ENCODE measurements at places on chromosomes 4 and X.

DNA sequence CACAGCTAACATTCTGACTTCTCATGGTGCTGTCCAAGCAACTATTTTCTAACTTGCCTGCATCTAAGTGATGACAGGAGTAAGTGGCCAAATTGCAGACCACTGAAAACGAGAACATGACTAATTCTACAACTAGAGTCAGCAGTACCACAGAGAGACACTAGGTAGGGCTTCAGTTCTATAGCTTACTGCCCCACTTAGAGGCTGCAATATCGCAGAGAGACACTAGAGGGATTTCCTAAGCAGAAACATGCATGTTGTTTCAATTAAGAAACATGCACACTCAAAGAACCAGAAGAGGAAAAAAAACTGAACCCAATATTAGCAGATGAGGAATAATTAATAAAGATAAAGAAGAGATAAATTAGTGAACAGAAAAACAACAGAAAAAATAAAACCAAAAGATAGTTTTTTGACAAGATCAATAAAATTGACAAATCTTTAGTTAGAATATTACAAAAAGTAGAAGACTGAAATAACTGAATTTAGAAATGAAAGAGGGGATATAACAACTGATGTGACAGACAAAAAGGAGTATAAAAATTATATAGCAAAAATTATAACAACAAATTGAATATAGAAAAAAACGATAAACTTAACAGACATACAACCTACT, 100.8 kb downstream of the SPIN4 start:
- no peak for DNase-seq

- DNase-seq = no peak
These were observed 245.7 kb downstream of the TENM3 start for GRCh38 chr4:182488896-182489295.

DNA sequence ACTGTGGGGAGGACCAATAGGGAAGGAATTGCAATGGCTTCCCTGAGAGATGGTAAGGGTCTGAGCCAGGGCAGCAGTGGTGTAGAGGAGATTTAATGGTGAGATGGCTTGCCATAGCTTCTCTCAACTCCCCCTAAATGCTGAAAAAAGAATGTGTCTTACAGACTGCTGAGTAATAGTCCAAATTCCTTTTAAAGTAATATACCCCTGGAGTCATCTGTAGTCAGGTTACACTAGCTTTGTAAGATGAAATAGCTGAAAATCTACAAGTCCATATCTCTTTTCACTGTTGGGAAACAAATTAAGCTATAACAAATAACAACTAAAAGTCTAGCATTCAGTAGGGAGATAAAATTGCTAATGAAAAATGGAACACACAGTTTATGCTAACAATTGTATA, 33.5 kb downstream of the MAPK10 start:
- DNase-seq = no peak

DNA sequence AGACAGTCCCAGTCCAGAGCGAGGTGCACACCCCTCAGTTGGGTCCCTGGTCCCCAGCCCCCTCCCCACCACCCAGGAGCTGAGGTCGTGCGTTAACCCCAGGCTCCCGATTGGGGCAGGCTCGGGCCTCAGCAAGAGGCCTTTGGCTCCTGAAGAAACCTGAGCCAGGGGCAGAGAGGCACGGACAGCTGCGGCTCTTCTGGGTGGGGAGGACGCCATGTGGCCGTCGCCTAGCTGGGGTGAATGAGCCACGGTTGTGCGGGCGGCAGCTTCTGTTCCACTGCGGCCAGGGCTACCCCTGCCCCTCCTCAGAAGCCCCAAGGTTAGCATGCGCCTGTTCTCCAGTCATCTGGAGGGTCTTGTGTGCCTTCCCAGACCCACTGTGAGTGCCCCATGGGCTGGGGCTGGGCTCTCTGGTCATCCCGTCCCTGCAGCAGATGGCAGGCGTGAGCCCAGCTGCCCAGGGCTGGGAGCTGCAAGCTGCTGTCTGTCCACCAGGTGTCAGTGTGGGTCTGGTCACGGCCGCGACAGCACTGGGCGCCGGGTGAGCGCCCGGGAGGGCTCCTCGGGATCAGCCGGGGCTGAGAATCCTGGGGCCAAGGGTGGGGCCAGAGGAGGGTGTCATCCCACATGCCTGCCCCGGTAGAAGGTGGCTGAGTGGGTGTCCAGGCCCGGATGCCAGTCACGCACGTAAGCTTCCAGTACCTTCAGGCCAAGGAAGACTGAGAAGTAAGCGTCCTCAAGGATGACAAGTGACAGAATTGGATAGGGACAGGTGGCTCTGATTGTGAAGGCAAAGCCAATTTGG, 21.9 kb downstream of the ATP2B3 start:
- peak; percentile 27 for DNase-seq

DNA sequence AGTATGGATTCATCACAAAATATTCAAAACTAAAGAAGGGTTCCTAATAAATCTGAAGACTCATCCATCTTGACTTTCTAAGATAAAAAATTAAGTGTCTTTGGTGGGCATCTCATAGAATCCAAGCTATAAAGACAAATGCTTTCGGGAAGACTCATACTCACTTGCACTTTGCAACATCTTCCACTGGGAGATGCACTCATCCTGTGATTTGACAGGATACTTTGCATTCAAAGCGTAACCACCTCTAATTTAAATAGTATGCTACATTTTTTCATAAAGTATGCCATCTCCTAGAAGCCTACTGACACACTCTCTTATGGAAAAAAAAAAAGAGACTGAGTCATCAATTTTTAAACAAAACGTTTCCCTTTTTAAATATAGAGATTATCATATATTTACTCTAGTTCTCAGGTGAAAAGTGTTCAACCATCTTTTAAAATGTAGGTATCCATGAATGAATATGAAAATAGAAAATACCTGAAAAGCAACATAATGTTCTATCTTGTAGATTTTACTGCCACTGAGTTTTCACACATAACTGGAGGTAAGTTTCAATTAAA, 119.6 kb downstream of the KLHL13 start:
- DNase-seq = no peak

GRCh38 chr4:92101737-92102172, 202.0 kb upstream of the GRID2 start:
- DNase-seq = no peak

DNA sequence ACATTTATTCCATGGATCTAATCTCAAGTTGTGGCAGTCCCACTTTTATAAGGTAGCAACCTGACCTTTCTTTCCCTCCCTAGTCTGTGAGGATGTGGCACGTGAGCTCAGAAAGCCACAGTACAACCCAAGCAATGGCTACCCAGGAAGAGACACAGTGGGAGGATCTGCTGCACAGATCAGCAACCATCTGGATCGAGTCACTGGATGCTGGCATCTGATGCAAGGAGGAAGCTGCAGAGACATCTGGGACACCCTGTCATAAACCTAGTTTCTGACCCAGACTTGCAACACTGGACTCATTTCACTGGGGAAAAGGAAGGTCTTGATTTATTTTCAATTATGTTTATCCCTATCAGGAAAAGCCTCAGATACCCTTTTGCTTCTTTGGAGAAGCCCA, 327.1 kb downstream of the PAPSS1 start:
- no peak for DNase-seq

GRCh38 chr4:123349421-123350190, 47.0 kb upstream of the SPRY1 start:
- no peak for DNase-seq

- no peak for DNase-seq
These were observed 25.3 kb downstream of the DCHS2 start for GRCh38 chr4:154466336-154466735.

GRCh38 chr4:53902786-53903185, 161.6 kb downstream of the CHIC2 start:
- DNase-seq = no peak

All from activated T-helper 1 cell treated with anti-CD3 and anti-CD28 coated beads, Interleukin-2, amount 50 U/mL, for 16 hours (primary cell).